ENCODE measurements at places on chromosomes 6 and 20. TPM values are rescaled to one million over a fixed set of nuclear protein-coding genes. Genes with fewer than 3 reads are reported as not detected.

- peaks cover 10% of the 10 kb centered on the region for H3K4me1 ChIP-seq
- no peak for DNase-seq
- no peaks in the 10 kb centered on the region for H3K27me3 ChIP-seq
- H3K36me3 ChIP-seq, result no peaks in the 10 kb centered on the region
- H3K4me3 ChIP-seq, result no peak overlapping the region
Observed at GRCh38 chr6:142568857-142569597, 267.2 kb downstream of the ADGRG6 start.

The OR2J3 gene
- not detected for total RNA-seq

- H3K4me1 ChIP-seq, result no peaks in the 10 kb centered on the region
- no peaks in the 10 kb centered on the region for H3K27me3 ChIP-seq
- no peak for DNase-seq
- H3K36me3 ChIP-seq, result no peaks in the 10 kb centered on the region
- H3K4me3 ChIP-seq, result no peak overlapping the region
- H3K27ac ChIP-seq, result no peak overlapping the region
Observed at GRCh38 chr6:122886481-122886880, 97.4 kb downstream of the SMPDL3A start.

DNA sequence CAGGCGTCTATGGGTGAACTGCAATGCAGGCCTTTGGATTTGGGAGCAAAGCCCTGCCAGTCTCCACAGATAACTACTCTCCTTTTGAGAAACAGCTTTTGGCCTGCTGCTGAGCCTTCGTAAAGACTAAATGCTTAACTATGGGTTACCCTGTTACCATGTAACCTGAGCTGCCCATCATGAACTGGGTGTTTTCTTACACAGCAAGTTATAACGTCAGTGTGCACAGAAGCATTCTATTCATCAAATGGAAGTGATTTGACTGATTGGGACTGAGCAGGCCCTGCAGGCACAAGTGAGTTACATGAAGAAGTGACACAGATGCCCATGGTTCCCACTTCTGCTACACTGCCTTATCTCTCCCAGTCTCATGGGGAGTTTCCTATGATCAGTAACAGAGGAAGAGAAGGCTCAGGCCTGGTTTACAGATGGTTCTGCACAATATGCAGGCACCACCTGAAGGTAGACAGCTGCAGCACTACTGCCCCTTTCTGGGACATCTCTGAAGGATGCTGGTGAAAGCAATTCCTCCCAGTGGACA, 319.1 kb downstream of the CD83 start:
- H3K4me3 ChIP-seq, result no peak overlapping the region
- DNase-seq, result no peak
- H3K27ac ChIP-seq, result no peak overlapping the region
- no peaks in the 10 kb centered on the region for H3K27me3 ChIP-seq

The MYO6 gene
- total RNA-seq, result 62.7 TPM

DNA sequence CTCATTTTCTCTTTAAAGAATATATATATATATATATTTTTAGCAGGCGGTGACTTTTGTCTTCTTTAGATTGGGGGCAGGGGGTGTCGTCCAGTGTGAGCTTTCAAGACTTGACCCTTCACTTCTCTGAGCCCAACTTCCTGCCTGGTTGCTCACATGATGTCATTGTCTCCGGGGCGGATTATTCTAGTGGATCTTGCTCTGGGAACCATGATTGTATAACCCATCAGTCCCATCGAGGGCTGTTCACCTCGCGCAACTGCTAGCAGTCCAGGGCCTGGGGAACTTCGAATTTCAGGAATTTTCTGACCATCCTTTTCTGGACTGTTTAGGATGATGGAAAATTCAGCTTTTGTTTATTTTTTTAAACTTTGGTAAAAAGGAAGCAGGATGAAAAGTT, 1.0 kb downstream of the IGF2R start:
- no peaks in the 10 kb centered on the region for H3K27me3 ChIP-seq
- peaks cover 48% of the 10 kb centered on the region for H3K4me1 ChIP-seq
- peak overlapping the region; percentile 96 for H3K4me3 ChIP-seq
- H3K27ac ChIP-seq, result peak overlapping the region; percentile 97

GRCh38 chr6:85185977-85186376, 263.9 kb upstream of the NT5E start:
- no peaks in the 10 kb centered on the region for H3K4me1 ChIP-seq
- H3K36me3 ChIP-seq, result no peaks in the 10 kb centered on the region
- DNase-seq, result no peak
- H3K27me3 ChIP-seq, result no peaks in the 10 kb centered on the region
- no peak overlapping the region for H3K27ac ChIP-seq
- H3K4me3 ChIP-seq, result no peak overlapping the region

The NFYA gene
- 21.0 TPM for total RNA-seq

DNA sequence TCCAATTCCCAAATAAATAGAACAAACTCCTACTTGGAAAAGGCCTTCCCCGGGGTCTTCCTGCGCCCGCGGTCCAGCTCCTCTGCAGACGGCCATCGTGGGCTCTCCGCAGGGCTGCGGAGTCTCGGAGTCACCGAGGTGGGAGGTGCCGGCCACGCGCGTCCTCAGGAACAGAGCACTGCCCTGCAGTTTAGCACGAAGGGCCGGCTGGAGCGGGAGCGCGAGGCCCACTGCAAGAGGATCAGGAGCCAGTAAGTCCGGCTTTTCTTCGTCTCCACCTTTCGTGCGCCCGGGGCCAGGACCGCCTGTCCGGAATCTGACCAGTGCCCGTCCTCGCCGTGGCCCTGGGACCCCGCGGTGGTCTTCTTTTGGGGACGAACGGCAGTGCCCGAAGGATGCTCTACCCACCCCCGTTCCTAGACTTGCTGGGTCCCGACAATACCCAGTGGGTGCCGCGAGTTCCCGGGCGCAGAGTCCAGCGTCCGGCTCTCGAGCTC, 1.4 kb downstream of the BHLHE23 start:
- no peaks in the 10 kb centered on the region for H3K36me3 ChIP-seq
- no peak overlapping the region for H3K4me3 ChIP-seq
- no peak for DNase-seq
- no peak overlapping the region for H3K27ac ChIP-seq
- peaks cover 93% of the 10 kb centered on the region for H3K27me3 ChIP-seq

GRCh38 chr20:48631114-48632016, 196.4 kb downstream of the PREX1 start:
- H3K27ac ChIP-seq, result no peak overlapping the region
- no peak overlapping the region for H3K4me3 ChIP-seq
- no peaks in the 10 kb centered on the region for H3K4me1 ChIP-seq
- no peaks in the 10 kb centered on the region for H3K27me3 ChIP-seq
- DNase-seq, result no peak

DNA sequence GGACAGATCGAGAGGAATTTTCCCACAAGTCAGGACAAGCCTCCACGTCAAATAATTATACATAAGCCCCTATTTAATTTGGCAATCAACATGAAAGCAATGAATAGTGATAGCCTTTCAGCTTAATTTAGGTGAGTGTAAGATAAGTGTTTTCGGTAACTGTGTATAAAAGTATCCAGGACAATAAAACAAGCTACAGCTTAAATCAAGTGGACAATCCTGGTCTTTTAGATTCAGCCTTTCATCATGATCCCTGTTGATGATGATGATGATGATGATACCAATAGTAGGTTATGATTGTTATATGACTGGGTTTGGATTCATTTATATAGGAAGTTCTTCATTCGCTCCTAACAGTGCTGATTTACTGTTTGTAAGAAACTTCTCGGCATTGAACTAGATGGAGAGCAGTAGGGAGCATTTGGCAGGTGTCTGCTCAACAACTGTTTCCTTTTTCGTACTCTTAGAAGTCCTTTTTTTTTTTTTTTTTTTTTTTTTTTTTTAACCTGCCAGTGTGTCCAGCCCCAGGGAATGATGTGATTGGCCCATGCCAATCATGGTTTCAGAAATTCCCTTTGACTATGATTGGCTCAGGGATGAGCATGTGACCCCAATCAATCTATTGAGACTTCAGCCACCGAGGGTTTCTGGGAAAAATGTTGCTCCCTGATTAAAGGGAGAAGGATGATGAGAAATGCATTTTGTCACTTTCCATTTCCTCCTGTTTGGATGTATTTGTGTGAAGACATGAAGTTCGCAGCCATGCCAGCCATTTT, 11.3 kb upstream of the RNF182 start:
- no peak for DNase-seq
- no peaks in the 10 kb centered on the region for H3K4me1 ChIP-seq
- H3K27me3 ChIP-seq, result no peaks in the 10 kb centered on the region

- H3K27me3 ChIP-seq, result peaks cover 13% of the 10 kb centered on the region
- H3K4me1 ChIP-seq, result no peaks in the 10 kb centered on the region
- no peak overlapping the region for H3K4me3 ChIP-seq
- H3K36me3 ChIP-seq, result no peaks in the 10 kb centered on the region
- H3K27ac ChIP-seq, result no peak overlapping the region
Observed at GRCh38 chr20:41747226-41747625, 129.0 kb upstream of the CHD6 start.

- no peak for DNase-seq
- H3K36me3 ChIP-seq, result no peaks in the 10 kb centered on the region
- no peak overlapping the region for H3K27ac ChIP-seq
- no peaks in the 10 kb centered on the region for H3K27me3 ChIP-seq
Observed at GRCh38 chr20:48041078-48041780, 255.9 kb upstream of the SULF2 start.

The TPX2 gene
- 1.9 TPM for total RNA-seq

GRCh38 chr20:51553897-51554486, 11.5 kb upstream of the NFATC2 start:
- no peak overlapping the region for H3K27ac ChIP-seq
- H3K27me3 ChIP-seq, result no peaks in the 10 kb centered on the region
- no peaks in the 10 kb centered on the region for H3K36me3 ChIP-seq

GRCh38 chr6:81997090-81997926, 244.8 kb upstream of the TENT5A start:
- H3K4me3 ChIP-seq, result no peak overlapping the region
- no peaks in the 10 kb centered on the region for H3K4me1 ChIP-seq
- DNase-seq, result no peak

The SLC22A1 gene
- total RNA-seq, result 2.6 TPM

DNA sequence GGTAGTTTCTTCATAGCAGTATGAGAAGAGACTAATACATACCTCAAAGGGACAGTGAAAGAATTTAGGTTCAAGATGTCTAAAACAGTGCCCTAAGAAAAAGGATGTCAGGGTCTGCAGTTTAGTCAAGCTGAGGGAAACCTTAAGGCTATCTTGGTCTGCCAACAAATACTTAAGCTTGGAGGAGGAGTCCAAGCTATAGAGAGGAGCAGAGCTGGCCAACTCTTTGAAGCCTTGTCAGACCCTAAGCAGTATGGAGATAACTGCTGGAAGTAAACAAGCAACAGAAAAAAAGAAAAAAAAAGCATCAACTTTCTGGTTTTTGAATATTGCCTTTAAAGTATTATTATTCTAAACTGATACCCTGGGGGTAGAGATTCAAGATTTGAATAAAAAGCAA, 1518.1 kb downstream of the GRIK2 start:
- no peak overlapping the region for H3K27ac ChIP-seq
- H3K27me3 ChIP-seq, result no peaks in the 10 kb centered on the region
- no peak for DNase-seq

- H3K4me3 ChIP-seq, result peak overlapping the region; percentile 55
- no peak for DNase-seq
- peaks cover 56% of the 10 kb centered on the region for H3K27me3 ChIP-seq
- H3K36me3 ChIP-seq, result no peaks in the 10 kb centered on the region
- peaks cover 16% of the 10 kb centered on the region for H3K4me1 ChIP-seq
- no peak overlapping the region for H3K27ac ChIP-seq
Observed at GRCh38 chr6:26322645-26323482, 42.1 kb upstream of the BTN3A2 start.

The GDAP1L1 gene
- total RNA-seq, result not detected

DNA sequence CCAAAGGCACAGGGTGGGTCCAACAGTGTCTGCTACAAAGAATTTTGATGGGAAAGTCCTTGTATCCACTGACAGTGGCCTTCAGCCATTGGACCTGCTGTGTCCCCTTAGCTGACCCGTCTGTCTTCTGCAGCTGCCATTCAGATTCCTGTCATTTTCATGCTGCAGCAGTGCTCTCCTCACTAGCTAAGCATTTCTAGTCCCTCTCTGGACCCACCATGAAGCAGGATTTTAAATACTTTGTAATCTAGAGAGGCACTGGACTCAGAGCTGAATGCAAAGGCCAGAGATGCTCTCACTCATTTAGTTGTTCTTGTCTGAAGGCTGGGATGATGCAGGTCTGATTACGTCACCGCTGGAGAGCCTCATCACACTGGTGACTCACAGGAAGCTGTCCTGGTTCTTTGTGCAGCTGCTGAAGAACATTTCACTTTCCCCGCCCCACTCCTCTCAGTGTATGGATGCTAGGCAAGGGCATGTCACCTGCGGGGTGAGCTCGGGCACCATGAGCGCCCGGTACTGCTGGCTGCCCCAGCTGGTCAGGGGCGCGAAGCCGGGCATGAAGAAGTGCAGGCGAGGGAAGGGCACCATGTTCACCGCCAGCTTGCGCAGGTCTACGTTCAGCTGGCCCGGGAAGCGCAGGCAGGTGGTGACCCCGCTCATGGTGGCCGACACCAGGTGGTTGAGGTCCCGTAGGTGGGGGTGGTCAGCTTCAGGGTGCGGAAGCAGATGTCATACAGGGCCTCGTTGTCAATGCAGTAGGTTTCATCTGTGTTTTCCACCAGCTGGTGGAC, 19.4 kb upstream of the TUBB2A start:
- H3K27me3 ChIP-seq, result no peaks in the 10 kb centered on the region
- no peaks in the 10 kb centered on the region for H3K36me3 ChIP-seq
- no peak overlapping the region for H3K4me3 ChIP-seq
- no peaks in the 10 kb centered on the region for H3K4me1 ChIP-seq

The GJA10 gene
- not detected for total RNA-seq

GRCh38 chr6:166389119-166389518, 6.4 kb upstream of the MPC1 start:
- peaks cover 19% of the 10 kb centered on the region for H3K4me1 ChIP-seq
- H3K27me3 ChIP-seq, result no peaks in the 10 kb centered on the region
- no peaks in the 10 kb centered on the region for H3K36me3 ChIP-seq
- no peak for DNase-seq

GRCh38 chr6:75932067-75932466, 140.4 kb downstream of the IMPG1 start:
- H3K4me3 ChIP-seq, result no peak overlapping the region
- peaks cover 3% of the 10 kb centered on the region for H3K27me3 ChIP-seq
- DNase-seq, result no peak
- no peaks in the 10 kb centered on the region for H3K36me3 ChIP-seq

- no peaks in the 10 kb centered on the region for H3K36me3 ChIP-seq
- DNase-seq, result no peak
- no peaks in the 10 kb centered on the region for H3K4me1 ChIP-seq
- no peak overlapping the region for H3K4me3 ChIP-seq
Observed at GRCh38 chr6:110033749-110034666, 55.9 kb downstream of the GPR6 start.

- no peak overlapping the region for H3K27ac ChIP-seq
- no peak for DNase-seq
- no peaks in the 10 kb centered on the region for H3K36me3 ChIP-seq
Observed at GRCh38 chr6:11013721-11014070, 30.4 kb downstream of the ELOVL2 start.

- H3K27me3 ChIP-seq, result no peaks in the 10 kb centered on the region
- no peak overlapping the region for H3K27ac ChIP-seq
- no peak overlapping the region for H3K4me3 ChIP-seq
- H3K4me1 ChIP-seq, result peaks cover 32% of the 10 kb centered on the region
- DNase-seq, result no peak
Observed at GRCh38 chr20:63703976-63704748, 3.6 kb downstream of the ARFRP1 start.
